Right ventricle myocardium superior (tissue), 1 donor: ENCODE measurements at places on chromosomes 6 and 20. TPM values are rescaled to one million over a fixed set of nuclear protein-coding genes. Genes with fewer than 3 reads are reported as not detected.

The RAD21L1 gene
- not detected for total RNA-seq

The WFDC10B gene
- total RNA-seq = not detected

The LY86 gene
- 0.89 TPM for total RNA-seq

The HTR1E gene
- not detected for total RNA-seq

The COQ3 gene
- 39.7 TPM for total RNA-seq

The TMEM200A gene
- not detected for total RNA-seq

The TRIM40 gene
- not detected for total RNA-seq

The RCAN2 gene
- 258 TPM for total RNA-seq

The CBLN4 gene
- total RNA-seq = not detected

The ARG1 gene
- total RNA-seq = not detected

The PPP1R3G gene
- total RNA-seq = 14.2 TPM

The GGTLC1 gene
- total RNA-seq = not detected

The PRDM1 gene
- 1.1 TPM for total RNA-seq

The HLA-F gene
- 27.2 TPM for total RNA-seq

The ZNF831 gene
- total RNA-seq = 0.08 TPM
